ENCODE measurements at places on chromosomes 12 and 14.

DNA sequence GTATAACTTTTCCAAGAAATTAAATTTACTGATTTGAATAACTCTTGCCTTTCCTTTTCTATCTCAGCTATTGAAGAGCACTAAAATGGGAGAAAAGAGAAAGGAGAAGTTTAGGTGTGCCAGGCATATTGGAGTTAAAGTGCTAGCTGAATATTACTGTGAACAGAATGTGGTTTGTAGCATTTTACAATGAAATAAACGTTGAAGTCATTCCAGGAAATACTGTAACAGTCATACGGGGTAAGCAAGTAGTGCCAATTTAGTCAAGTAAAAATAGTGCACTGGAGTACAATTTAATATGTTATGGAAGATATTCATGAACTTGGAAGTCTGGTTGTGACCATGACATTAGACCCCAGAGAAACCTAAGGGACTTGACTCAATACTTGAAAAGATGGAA is 62.1 kb downstream of the E2F7 start:
- no peak for DNase-seq

- DNase-seq: no peak
Observed at GRCh38 chr12:110699591-110700445, 10.9 kb upstream of the HVCN1 start.

DNA sequence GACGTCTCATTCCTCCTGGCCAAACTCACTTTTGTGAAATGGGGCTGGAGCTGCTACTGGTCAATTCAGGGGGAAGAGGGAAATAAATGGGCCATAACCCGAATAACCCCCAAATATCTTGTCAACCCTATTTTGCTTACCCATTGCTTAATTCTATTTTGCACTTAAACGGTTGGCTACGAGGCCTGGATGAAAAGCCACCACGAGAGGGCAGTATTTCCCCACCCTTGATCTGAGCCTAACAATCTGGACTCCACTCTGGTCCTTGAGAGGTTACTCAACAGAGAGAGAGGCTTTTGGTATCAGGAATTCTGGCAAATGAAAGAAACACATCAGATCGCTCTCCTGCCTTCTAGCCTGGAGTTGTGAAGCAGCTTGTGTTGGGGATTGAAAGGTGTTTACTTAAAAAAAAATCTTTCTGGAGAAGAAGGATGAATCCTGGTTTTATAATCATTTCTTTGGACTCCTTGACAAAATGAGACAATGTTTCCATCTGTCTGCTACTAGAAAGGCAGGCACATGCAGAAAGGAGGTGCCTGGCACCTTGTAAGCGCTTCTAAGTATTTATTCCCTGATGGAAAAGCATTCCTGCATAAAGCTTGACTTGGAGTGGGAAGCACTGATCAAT is 22.4 kb upstream of the FBXO21 start:
- peak; percentile 29 for DNase-seq

- no peak for DNase-seq
Observed at GRCh38 chr12:110180591-110181005, 56.4 kb downstream of the IFT81 start.

DNA sequence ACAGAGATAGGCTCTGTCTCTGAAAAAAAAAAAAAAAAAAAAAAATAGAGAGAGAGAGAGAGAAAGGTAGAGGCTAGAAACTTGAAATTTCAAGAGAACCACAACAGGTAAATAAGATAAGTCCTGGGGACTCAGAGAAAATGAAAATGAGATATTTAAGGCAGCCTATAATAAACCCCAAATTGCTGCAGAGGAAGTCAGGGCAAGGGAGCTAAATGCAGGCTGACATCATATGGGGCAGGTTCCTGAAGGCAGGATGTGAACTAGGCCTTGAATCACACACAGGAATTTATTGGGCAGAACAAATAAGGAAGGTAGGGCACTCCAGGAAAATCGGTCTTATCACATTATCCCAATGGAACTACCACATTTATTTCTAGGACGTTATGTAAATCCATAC is 54.9 kb upstream of the NUDT4 start:
- no peak for DNase-seq

- DNase-seq: no peak
Observed at GRCh38 chr12:13816394-13816793, 165.0 kb downstream of the GRIN2B start.

GRCh38 chr14:41825622-41826021 is 218.9 kb downstream of the LRFN5 start:
- DNase-seq: no peak

DNA sequence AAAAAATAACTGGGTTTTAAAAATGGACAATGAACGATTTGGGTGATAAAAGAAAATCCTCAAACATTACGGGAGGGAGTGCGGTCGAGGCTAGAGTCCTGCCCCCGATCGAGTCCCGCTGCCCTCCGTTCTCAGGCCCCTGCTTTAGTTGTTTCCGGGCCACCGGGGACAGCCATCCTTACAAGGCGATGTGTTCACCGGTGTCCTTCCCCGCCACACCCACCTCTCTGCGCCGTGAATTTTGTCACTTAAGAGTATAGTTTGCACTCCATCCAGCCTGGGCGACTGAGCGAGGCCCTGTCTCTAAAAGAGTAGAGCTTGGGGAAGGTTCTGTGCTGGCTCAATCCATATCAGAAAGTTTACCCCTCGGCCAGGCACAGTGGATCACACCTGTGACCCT is 2.9 kb downstream of the ULK1 start:
- no peak for DNase-seq

DNA sequence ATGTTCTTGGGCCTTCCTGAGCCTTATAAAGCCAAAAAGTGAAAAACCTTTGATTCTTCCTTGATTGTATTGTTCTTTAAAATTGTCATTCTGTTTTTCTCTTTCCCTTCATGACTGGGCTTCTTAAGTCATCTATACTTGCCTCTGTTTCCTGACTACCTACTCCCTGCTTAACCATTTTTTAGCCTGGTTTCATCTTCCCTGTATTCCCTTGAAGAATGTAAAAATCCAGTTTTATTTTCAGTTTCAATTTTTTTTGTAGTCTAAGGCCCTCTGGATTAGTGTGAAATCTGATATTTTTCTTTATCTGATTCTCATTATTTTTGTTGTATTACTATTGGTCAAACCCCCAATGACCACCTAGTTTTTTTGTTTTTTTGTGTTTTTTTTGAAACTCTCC is 46.3 kb downstream of the APAF1 start:
- no peak for DNase-seq

GRCh38 chr12:100823963-100824362 is 29.4 kb downstream of the ANO4 start:
- DNase-seq: no peak

- no peak for DNase-seq
Observed at GRCh38 chr12:63093084-63093483, 57.9 kb downstream of the AVPR1A start.

GRCh38 chr14:96502621-96503305 is 581 bp downstream of the PAPOLA start:
- no peak for DNase-seq

DNA sequence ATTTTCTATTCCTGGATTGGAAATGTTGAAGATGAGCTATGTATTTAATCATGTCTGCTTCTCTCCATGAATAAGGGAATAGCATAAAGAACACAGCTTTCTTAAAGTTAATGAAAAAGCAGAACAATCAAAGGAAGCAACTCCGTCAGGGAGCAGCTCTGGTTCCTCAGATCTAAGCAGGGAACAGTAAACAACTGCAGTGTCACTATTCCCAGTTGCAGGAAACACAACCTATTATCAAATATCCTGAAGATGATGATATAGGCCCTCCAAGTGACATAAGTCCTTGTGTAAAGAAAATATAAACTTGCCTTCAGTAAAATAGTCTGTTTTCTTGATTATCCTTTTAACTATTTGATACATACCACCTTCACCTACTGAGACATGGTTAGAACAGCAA is 228.1 kb downstream of the KCNC2 start:
- no peak for DNase-seq

DNA sequence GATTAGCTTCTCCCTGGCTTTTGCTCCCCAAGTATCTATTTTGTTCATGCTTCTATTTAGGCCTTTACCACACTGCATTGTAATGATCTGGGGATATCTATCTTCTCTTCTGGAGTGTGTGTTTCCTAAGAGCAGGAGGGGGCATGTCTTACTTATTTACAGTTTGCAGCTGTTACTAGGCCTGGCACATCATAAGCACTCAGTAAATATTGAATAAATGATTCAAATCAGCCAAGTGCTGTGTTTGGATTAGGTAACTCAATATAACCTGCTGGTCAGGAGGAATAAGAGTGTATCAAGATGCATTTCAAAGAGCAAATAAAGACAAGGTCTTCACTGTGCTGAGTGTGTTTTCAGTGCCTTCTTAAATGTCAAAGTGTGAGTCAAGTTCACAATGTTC is 186.1 kb downstream of the FOXG1 start:
- no peak for DNase-seq

All from activated T-helper 9 cell treated with anti-CD3 and anti-CD28 coated beads, Interleukin-2, amount 50 U/mL, for 16 hours (primary cell).